ENCODE measurements at places on chromosomes 2 and 18. TPM values are rescaled to one million over a fixed set of nuclear protein-coding genes. Genes with fewer than 3 reads are reported as not detected.

Gene ZFAND2B
- 14.1 TPM for total RNA-seq

Gene RNF144A
- 15.3 TPM for total RNA-seq

Gene TANC1
- total RNA-seq: 43.7 TPM

Gene SCG2
- 0.20 TPM for total RNA-seq

Gene HOXD8
- total RNA-seq: 17.0 TPM

Gene OR6B2
- not detected for total RNA-seq

Gene SLC35F5
- total RNA-seq: 136 TPM

Gene ST8SIA5
- 0.59 TPM for total RNA-seq

Gene DSC3
- 226 TPM for total RNA-seq

Gene MAL
- total RNA-seq: 2.4 TPM

Gene CENPA
- total RNA-seq: 4.1 TPM

Gene SERPINE2
- 32.9 TPM for total RNA-seq

Gene MYO1B
- total RNA-seq: 150 TPM

Gene C2orf78
- total RNA-seq: not detected

Gene SPATA3
- not detected for total RNA-seq

Gene IL1A
- total RNA-seq: 0.20 TPM

Gene ANO7
- total RNA-seq: 0.79 TPM

Gene CAPN14
- total RNA-seq: 0.49 TPM

Gene TUBB8B
- not detected for total RNA-seq

Gene MAPRE2
- total RNA-seq: 23.3 TPM

Gene MOB4
- 39.4 TPM for total RNA-seq
